Hematopoietic multipotent progenitor cell treated with erythropoietin and hydrocortisone succinate and interleukin-3 and kit ligand, for 6 days (in vitro differentiated cells): ENCODE measurements at places on chromosomes 12 and 14.
A peak's percentile ranks its signal among the peaks of the same experiment; 100 is the strongest.

DNA sequence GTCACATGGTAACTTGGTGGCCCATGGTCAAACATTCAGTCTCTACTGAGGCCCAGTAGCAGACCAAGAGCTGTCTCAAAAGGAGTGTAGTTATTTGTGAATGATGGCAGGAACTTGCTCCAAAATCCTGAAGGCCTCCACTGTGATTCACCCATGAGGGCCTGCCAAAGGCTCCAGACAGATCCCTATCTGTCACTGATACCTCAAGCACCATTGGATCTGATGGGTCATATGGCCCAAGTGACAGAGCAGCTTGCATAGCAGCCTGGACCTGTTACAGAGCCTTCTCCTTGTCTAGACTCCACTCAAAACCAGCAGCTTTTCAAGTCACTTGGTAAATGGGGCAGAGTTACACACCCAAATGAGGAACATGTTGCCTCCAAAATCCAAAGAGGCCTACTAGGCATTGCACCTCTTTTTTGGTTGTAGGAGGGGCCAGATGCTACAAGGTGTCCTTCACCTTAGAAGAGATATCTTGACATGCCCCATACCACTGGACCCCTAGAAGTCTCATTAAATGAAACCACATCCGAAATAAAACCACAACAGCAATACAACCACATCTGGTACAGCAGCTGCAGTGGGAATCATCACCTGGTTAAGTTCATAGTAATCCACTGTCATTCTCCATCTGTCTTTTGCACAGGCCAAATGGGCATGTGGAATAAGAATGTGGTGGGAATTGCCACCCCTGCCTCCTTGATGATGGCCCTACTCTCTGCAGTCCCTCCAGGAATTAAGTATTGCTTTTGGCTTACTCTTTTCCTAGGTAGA, 150.4 kb upstream of the MAX start:
- no peak for DNase-seq

GRCh38 chr12:76085520-76085868, 1.0 kb upstream of the NAP1L1 start:
- peak; percentile 66 for DNase-seq

DNA sequence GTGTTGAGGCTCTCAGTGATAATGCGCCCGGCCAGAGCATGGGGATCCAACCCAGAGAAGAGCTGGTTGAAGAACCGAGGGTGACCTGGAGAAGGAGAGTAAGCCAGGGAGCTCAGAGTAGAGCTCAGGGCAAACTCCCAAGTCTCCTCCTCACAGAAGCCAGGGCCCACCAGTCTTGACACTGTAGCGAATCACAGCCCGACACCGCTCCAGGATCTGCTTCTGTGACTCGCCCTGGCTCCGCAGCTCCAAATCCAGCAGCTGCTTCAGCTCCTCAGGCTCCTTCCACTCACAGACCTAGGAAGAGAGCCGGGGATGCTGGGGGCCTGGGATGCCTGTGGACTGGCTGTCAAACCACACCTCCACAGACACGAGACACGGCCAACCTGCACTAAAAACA, 8.2 kb upstream of the ZNF740 start:
- no peak for DNase-seq

GRCh38 chr14:50964683-50965390, 20.6 kb upstream of the PYGL start:
- no peak for DNase-seq

GRCh38 chr14:79242666-79243065, 968.6 kb downstream of the DIO2 start:
- no peak for DNase-seq

DNA sequence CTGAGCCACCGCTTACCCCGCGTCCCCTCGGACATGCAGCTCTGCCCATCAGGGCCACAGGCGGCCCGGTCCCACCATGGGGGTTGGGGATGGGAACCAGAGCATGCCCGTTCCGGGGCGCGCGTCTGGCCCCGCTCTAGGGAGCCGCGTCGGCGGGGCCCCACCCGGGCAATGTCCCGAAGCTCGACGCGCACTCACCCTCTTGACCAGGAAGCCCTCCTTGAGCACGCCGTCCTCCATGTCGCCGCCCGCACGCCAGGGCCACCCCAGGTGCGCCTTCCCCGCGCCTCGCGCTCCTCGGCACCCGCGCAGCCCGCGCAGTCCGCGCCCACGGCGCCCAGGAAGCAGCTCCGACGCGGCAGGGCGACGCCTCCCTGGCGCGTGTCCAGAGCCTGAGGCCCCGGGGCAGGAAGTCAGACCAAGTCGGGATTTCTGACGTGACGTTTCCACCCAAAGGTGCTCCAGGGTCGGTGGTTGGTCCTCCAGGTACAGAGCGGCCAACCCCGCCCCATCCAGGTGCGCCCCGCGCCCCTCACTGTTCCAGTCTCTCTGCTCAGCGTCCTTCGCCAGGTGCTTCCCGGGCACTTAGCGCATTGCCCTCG, at the start of gene PLEK2:
TSS of gene PLEK2 (minus strand) at position 346 of the 602 bp plus-strand sequence. CDS start at position 240, 106 bp downstream.
- peak; percentile 74 for DNase-seq

DNA sequence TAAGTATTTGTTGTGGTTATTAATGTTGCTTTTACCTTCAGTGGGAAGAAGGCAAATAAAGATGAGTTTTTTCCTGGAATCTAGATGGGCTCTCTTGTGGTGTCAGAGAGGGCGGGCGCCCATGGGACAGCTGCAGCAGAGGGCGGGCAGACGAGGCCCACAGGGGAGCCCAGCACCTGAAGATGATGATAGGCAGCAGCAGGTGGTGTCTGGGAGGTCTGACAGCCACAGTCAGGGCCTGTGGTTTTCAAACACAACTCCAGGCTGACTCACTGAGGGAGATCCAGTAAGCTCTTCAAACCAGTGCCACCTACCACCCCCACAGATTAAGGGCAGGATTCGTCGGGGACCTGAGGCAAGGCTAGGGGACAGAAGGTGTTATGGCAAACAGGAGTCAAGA, 42.8 kb downstream of the NKX2-1 start:
- DNase-seq = no peak

GRCh38 chr14:104702106-104702505, 12.7 kb downstream of the INF2 start:
- no peak for DNase-seq

DNA sequence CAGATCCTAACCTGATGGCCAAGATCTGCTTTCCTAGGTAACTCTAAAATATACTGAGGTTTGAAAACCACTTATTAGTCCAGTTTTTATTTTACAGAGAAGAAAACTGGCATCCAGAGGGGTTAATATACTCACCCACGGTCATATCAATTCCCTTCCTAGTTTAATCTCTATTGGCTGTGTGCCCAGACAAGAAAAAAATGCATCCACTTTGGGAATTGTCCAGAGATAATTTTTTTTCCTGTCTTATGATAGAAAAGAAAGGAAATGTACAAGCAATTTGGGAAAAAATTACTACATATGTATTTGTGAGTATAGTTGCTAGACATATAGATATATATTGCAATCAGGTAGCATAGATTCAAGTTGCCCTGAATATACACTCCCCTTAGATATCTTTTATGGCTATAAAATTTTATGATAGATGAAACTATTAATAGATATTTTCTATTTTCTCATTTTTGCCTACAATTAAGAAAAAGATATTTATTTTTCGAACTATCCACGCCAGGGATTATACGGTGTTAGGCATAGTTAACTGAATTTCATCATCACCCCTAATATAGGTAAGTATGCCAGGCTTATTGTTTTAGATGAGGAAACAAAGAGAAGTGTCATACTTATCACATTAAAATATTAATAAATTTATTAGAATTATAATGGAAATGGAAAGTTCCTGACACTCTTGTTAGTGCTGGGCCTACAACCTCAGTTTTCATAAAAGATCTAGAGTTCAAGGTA, 100.5 kb upstream of the SLC38A2 start:
- peak; percentile 20 for DNase-seq

DNA sequence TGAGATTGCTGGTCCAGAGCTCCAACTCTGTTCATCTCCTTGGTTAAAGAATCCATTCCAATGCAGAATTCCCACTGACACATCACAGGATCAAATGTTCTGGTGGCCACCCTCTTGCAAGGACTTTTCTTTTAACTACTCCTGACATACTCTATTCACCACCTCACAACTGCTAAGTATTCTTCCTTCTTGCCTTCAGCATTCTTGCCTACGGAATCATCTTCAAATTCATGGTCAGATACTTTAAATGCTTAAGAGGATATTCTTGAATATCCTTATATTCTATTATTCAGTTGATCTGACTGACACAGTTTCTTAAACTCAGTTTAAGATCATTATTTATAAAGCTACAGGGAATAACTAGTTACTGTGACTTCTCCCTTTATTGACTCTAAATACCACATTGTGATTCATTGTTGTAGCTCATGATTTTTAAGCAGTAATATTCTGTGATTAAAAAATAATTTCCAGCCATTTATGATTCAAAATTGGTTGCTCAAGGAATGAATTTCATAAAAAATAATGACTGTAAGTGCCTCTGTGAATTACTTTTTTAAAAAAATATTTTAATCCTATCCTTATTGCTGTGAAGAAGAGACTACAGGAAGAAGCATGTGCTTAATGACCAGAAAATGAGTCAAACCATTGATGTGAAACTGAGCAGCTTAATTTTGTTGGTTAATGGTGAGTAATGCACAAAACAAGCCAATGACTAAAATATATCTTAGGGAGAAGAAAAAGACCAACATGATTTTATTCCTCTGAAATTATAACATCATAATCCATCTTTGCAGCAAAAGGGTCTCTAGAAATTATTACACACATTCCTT, 207.1 kb downstream of the PIK3C2G start:
- no peak for DNase-seq

DNA sequence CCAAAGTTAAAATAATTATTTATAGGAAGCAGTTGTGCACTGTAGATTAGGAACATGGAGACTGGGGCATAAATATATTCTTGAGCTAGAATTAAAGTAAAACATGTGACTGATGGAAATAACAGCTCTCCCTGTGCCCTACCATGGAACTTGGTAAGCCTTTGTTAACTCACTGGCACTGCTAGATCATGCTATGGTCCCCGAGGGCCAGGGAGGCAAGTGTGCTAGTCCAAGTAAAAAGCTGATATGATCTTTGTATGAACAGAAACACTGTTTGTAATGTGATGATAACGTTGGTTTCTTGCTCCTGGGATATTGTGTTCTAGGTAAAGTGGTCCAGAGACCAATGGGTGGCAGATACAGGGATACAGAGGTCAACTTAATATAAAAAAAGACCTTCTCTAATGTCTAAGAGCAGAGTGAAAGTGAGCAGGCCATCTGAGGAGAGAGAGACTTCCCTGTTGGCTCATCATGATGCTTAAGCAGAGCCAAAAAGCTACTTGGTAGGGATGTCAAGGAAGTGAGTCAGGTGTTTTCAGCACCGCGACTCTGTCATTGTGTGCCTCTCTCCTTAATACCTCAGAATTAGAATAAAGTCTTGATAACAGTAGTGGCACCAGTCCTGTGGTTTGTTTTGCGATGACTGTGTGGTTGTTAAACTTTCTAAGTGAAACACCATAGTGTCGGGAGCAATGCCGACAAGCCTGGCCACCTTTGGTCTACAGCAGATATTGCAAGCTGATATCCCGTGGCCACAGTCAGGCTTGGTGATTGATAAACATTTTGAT, 27.6 kb downstream of the BICD1 start:
- peak; percentile 63 for DNase-seq

- no peak for DNase-seq
Observed at GRCh38 chr12:88509851-88510250, 70.4 kb downstream of the KITLG start.

- no peak for DNase-seq
Observed at GRCh38 chr14:36580141-36580855, 2.1 kb downstream of the NKX2-8 start.

GRCh38 chr12:72272091-72272661, at the start of gene TRHDE:
TRHDE (plus strand) TSS chr12:72272370; CDS start chr12:72272644, 274 bp downstream.
- no peak for DNase-seq

GRCh38 chr14:24260026-24260779, 2.8 kb downstream of the TGM1 start:
- DNase-seq = no peak

GRCh38 chr14:36773136-36773540, 111.5 kb downstream of the PAX9 start:
- DNase-seq = peak; percentile 65

DNA sequence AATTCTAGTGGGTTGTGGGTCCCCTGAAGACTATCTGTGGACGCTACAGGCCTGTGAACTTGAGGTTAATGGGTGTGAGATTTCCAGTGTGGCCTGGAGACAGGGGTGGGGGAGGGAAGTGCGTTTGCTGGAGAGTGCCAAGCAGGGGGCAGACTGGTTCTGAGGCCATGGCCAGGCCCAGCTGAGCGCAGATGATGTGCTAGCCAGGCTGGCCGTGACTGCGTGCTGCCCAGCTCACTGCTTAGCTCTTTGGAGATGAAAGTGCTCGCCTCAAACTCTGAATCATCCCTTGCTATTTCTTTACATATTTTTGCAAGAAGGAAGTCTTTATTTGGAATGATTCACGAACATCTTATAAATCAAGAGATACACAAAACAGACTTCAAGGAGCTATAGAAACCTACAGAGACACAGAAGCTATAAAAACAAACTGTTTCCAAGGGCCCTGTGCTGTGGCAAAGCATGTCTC, 75.2 kb upstream of the PLEKHG3 start:
- no peak for DNase-seq

DNA sequence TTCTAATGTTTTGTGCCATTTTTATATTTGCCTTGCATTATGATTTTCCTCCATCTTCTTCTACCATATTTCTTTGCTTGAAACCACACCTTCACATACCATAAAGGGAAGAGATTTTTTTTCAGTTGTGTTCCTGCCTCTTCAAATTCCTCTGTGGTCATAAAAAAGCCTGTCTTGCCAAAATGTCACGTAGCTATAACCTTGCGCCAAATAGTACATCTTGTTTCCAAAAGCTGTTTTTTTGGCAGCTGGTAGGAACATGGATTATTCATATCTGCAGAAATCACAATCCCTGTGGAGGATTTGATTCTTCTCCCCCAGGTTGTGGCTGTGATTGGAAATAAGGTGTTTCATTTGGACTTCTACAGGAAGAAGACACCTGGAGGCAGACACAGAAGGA, 133.6 kb upstream of the SLC35F4 start:
- no peak for DNase-seq

DNA sequence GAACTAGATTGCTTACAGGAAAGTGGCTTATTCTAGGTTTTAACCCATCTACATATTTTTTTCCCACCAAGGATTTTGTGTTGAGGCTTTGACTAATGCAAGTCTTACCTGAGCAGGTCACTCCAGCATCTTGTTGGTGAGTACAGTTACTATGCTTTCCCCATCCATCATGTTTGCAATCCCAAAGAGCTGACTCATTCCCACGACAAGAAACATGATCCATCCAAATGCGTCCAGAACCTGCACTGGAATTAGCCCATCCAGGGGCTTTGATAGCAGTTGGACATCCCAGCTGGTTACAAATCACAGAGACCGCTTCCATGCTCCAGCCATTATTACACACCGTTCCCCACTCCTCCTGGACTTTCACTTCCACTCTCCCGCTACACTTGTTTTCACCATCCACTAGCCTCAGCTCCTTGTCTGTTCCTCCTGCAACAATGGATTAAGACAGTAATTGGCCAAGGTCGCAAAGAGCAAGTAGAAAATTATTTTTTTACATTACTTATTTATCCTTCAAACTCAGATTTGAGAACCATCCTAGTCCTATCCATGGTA, 2.5 kb downstream of the CD163 start:
- no peak for DNase-seq
